ENCODE measurements at places on chromosomes 12 and 14.

GRCh38 chr14:25389948-25390347 lies 340.0 kb upstream of the STXBP6 start:
- no peak for DNase-seq

- DNase-seq: no peak
Observed at GRCh38 chr14:76950055-76951020, 78.2 kb downstream of the IRF2BPL start.

DNA sequence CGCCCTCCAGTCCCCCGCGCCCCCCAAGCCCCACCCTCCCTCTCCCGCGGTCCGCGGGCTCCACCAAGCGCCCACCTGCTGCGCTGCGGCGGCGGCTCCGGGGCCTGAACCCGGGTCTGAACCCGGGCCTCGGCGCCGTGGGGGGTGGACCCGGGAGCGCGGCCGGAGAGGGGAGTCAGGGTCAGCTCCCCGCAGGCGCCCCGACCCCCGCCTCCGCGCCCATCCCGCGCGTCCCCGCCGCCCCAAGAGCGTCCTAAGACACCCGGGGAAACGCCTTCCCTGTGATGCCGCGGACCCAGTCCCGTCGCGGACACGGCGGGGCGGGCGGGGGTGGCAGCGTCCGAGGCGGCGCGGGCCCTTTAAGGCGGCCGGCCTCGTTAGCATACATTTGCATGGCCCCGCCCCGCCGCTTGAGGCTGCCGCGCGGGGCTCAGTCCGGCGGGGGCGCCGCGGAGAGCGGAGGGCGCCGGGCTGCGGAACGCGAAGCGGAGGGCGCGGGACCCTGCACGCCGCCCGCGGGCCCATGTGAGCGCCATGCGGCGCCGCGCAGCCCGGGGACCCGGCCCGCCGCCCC lies at the start of gene MMP17:
TSS of gene MMP17 (plus strand) at position 433 of the 574 bp plus-strand sequence. CDS start at position 535, 102 bp downstream.
- DNase-seq: peak; percentile 44

GRCh38 chr12:48973941-48974673 lies 2.6 kb upstream of the WNT10B start:
- DNase-seq: no peak

DNA sequence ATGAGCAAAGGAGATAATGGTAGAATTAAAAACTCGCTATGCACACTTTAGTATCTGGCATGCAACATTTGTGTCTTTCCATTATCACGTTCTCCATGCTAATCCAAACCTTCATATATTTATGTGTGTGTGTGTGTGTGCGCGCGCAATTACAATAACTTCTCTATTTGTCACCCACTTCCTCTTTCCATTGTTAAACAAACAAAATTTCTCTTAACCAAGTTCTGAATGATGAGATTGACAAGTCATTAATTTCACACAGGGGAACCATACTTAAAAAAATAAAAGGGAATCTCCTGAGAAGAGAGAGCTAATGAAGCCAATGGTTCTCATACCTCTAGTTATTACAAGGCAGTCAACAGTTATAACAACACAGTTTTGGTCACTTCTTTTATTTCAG lies 575.9 kb upstream of the MDGA2 start:
- DNase-seq: no peak

DNA sequence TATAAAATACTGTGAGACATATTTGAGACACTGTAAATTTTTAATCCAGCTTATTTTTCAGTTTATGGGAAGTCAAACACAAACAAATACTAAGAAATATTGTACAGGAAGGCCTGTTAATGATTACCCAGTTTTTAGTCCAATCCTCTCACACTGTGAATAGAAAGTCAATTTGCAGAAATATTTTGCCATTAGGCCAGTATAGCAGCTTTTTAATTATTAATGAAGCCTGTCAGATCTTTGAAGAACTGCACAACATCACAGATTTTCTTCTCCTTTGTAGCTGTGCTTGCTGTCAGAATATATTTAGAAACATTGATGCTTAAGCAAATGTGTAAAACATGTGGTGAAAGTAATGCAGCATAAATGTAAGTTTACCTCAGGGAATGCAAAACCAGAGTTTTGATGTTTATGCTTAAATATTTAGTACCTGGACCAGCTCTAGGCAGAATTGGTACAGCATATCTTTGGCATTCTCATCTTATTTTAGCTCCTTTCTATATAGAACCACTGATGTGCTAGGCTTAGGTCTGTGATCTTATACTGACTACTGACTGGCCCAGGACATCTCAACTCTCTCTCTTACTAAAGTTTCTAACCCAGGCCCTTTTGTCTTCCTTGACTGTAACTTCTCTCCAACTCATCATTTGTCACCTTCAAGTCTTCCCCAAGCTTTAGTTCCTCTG lies 230.8 kb upstream of the NAV3 start:
- DNase-seq: no peak

DNA sequence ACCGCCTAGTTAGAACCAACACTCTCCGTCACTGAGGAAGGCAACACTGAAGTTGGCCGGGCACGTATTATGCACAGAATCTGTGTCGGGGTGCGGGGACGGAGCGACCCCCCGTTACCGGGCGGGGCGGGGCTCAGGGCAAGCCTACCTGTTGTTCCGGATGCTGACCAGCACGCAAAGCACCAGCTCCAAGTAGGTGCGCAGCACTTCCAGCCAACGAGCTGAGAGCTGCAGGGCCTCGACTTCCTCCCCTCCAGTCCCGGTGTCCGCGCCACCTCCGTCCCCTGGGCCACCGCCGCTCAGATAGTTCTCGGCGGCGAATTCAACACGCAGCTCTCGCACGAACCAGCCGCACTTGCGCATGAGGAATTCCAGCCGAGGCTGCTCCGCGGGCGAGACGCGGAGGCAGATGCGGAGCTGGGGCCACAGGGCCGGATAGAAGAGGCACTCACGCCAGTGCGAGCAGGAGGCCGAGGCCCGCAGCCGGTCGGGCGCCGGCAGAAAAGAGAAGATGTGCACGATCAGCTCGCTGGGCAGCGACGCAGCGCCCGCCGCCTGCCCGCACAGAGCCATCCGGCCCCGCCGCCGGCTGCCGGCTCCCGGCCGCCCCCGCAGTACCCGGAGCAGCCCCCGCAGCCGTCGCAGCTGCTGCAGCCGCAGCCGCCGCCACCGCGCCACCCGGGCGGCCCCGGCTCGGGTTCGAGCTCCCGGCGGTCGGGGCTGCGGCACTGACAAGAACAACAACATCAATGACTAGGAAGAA lies 636 bp downstream of the FBXO33 start:
- peak; percentile 15 for DNase-seq

DNA sequence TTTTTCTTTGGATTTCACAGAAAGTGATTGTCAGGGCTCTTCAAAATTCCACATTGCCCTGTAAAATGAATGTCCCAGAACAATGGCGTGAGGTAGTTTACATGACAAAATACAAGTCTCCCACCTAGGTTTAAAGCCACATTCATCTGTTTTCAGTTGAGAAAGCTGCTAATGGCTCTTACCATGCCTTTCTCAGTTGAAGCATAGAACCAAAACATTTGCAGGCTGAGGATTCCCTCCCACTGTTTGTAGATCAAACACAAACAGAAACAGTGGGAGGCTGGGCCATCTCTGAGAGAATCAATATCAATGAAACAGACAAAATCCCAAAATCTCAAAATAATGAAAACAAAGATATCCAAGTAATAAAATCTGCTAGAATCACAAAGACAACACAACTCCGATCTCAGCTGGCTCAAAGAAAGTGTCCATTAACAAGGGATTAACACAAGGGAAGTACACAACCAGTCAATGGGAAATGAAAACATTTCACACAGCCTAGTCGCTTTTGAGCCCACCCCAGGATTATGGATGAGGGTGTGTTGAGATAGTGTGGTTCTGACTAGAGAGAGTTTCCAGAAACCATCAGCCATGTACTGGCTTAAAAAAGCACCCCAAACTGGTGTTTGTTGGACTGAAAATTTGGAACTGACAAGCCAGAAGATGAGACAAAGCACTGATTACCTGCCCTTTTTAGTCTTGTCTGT lies 54.5 kb upstream of the TMEM260 start:
- no peak for DNase-seq

DNA sequence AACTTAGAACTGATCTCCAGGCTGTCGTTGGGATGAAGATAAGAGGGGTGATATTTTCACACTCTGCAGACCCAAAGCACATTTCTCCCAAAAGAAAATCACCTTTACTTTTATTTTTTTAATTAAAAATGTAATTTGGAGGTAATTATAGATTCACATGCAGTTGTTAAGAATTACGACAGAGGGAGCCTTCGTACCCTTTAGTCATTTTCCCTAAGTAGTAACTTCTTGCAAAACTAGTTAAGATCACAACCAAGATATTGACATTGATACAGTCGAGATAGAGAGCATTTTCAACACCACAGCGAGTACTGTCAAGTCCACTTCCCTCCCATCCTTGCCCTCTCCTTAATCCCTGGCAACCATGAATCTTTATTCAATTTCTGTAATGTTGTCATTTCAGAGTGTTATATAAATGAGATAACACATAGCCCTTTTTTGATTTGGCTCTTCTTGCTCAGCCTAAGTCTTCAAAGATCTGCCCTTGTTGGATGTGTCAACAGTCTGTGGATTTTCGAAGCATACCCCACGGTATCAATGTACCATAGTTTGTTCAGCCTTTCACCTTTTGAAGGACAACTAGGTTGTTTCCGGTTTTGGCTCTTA lies 39.6 kb downstream of the DNAH10 start:
- DNase-seq: peak; percentile 10

DNA sequence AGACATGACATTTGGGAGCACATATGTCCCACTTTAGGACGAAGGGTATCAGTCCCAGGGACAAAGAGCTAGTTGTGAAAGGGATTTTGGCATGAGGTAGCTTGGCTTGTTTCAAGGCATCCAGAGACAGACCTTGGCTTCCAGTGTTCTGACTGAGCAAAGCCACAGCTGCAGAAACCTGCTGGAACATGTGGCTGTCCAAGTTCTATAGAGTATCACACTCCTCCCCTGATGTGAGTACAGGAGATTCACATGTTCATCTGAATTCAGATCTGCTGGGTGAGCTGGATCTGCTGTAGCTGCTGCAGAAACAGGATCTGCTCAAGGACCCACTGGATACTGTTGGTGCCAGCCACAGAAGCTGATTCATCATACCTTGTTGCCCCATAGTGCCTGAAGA lies 10.1 kb upstream of the C14orf39 start:
- DNase-seq: no peak

- DNase-seq: no peak
Observed at GRCh38 chr14:60515511-60516289, 6.8 kb downstream of the SIX6 start.

GRCh38 chr12:93122569-93123091 lies 193.5 kb upstream of the EEA1 start:
- DNase-seq: no peak

DNA sequence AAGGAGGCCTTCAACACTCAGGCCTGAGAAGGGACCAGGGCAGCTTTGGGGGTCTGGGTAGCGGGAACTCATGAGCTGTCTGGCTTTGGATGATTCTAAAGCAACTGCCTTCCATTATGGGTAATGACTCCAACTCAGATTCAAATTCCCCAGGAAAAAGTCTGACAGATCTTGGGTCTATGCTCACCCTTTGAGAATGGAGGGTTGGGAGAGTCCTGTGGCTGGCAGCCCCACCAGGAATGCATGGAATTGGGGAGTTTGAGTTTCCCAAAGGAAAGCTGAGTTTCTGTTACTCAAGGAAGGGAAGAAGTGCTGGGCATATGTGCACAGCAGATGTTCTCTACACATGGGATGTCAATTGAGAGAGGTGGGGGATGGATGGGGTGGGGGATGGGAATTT lies 22.4 kb upstream of the LTBP2 start:
- DNase-seq: no peak

DNA sequence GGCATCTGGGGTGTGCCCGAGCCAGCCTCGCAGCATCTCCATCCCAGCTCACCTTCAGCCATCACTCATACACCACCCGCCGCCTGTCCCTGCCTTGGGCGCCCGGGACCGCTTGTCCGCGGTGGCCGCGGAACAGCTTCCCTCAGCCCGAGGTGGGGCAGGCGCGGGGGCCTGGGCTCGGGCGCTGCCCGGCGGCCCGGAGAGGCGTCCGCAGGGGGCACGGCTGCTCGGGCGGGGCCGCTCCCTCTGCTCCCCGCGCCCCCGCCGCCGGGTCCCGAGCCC lies 430 bp downstream of the SLC41A2 start:
- DNase-seq: no peak

- DNase-seq: no peak
Observed at GRCh38 chr12:131011165-131012079, 57.7 kb downstream of the ADGRD1 start.

GRCh38 chr12:80766897-80767296 lies 50.2 kb downstream of the MYF5 start:
- DNase-seq: no peak

GRCh38 chr12:112005419-112006395 lies 7.3 kb downstream of the TMEM116 start:
- DNase-seq: no peak

DNA sequence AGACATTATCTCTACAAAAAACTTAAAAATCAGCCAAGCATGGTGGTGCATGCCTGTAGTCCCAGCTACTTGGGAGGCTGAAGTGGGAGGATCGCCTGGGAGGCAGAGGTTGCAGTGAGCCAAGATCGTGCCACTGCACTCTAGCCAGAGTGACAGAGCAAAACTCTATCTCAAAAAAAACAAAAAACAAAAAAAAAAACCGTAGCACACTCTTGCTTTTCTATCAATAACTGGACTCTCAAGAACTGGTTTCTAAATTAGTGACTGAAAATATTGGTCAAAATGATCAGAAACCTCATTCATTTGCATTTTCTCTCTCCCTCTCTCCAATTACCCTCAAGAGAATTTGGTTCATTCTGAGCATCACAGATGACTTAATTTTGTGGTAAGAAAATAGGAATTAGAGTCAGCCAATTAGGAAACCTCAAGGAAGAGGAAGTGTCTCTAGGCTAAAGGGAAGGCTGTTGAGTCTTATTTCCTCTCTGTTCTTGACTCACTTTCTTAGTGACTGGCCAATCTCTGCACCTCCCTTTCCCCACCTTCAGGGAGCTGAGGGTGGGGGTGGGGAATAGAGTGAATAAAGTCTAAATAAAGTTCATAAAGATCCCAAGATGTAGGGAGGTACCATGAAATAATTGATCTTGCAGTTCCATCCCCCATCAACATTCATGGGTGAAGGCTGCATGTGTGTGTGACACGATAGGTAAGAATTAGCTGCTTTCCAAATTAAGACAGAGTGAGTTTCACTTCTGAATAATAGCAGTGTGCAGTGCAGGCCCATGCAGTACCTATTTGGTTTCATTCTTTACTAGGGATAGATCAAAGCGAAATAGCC lies 6.8 kb upstream of the PSMA6 start:
- DNase-seq: no peak

- DNase-seq: no peak
Observed at GRCh38 chr14:88931321-88932110, 107.1 kb downstream of the TTC8 start.

GRCh38 chr12:19739195-19739776 lies 300.0 kb downstream of the AEBP2 start:
- DNase-seq: peak; percentile 39

DNA sequence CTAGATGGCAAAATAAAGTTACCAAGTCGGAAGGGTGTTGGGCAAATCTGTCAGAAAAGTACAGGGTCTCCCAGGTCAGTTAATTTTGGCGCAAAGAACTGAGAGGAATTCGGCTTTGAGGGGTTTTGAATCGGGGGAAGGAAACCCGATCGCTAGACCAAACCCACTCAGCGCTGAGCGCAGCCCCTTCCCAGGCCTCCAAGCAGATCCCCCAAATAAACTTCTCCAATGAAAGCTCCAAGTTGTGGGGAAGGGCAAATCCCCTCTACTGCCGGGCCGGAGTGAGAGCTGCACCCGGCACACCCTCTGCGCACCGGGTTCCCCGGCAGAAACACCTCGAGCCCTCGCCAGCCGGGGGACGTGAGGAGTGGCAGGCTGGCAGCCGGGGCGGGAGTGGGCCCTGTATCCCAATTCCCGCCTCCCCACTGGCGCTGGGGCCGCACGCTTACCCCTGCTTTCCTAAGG lies 441 bp downstream of the E2F7 start:
- DNase-seq: no peak
